RKO (cell line): ENCODE measurements at places on chromosomes 12 and 14.

DNA sequence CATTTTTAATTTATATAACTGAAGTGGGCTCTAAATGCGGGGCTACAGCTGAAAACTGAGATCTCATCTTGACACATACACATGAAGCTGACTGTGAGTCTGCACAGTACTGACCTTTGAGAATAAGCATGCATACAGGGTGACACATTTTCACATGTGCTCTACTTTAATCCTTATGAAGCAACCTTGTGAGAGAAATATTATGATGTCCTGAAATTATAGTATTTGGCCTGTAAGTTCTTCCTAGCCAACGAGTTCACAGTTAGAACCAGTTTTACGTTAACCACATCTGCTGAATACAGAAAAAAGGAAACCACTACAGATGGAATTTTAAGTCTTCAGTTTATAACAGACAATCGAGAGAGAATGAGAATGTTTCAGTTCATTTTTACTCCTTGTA lies 70.3 kb downstream of the SPPL3 start:
- peak; percentile 32 for DNase-seq

DNA sequence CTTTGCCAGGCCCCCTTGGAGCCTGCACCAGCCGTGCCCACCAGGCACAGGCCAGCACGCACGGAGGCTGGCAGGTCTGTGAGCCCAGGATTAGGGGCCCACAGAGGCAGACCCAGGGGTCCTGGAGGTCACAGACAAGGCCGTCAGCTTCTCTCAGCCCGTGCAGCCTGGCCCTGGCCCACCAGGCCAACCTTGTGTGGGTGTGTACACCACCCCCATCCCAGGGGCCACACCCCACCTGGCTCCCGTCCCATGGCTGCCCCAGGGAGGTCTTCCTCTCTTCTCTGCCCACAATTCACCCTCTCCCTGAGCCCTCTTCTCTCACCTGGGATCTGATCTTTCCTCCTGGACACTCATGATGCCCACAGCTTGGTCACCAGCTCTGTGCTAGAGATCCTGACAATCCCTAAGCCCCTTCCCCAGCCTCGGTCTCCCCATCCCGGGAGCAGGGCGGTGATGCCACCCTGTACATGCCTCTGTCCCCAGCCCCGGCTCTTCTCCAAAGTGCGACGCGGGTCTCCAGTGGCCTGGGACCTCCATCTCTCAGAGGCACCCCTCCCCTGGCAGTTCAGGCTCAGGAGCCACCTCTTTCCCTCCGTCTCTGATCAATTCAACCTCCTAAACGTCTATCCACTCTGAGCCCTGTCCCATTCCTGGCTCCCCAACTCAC lies 31.1 kb upstream of the GPR132 start:
- DNase-seq: no peak

GRCh38 chr12:2879853-2880252 lies 2.8 kb downstream of the RHNO1 start:
- DNase-seq: no peak

- no peak for DNase-seq
Measured at GRCh38 chr12:2638273-2639019, 156.3 kb upstream of the FKBP4 start.

- no peak for DNase-seq
Measured at GRCh38 chr12:56074396-56074795, 5.6 kb upstream of the ERBB3 start.

GRCh38 chr14:63493246-63493645 lies 49.9 kb downstream of the PPP2R5E start:
- peak; percentile 44 for DNase-seq

DNA sequence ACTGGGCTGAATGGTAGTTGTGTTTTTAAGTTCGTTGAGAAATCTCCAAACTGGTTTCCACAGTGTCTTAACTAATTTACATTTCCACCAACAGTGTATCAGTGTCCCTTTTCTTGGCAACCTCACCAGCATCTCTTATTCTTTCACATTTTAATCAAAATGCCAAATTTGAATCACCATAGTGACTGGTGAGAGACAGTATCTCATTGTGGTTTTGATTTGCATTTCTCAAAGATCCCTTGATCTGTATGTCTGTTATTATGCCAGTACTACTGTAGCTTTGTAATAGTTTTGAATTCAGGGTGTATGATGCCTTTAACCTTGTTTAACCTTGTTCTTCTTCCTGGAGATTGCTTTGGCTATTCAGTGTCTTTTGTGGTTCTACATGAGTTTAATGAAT lies 2.2 kb upstream of the EIF2S3B start:
- no peak for DNase-seq

- no peak for DNase-seq
Measured at GRCh38 chr12:24034160-24034559, 84.7 kb upstream of the SOX5 start.

DNA sequence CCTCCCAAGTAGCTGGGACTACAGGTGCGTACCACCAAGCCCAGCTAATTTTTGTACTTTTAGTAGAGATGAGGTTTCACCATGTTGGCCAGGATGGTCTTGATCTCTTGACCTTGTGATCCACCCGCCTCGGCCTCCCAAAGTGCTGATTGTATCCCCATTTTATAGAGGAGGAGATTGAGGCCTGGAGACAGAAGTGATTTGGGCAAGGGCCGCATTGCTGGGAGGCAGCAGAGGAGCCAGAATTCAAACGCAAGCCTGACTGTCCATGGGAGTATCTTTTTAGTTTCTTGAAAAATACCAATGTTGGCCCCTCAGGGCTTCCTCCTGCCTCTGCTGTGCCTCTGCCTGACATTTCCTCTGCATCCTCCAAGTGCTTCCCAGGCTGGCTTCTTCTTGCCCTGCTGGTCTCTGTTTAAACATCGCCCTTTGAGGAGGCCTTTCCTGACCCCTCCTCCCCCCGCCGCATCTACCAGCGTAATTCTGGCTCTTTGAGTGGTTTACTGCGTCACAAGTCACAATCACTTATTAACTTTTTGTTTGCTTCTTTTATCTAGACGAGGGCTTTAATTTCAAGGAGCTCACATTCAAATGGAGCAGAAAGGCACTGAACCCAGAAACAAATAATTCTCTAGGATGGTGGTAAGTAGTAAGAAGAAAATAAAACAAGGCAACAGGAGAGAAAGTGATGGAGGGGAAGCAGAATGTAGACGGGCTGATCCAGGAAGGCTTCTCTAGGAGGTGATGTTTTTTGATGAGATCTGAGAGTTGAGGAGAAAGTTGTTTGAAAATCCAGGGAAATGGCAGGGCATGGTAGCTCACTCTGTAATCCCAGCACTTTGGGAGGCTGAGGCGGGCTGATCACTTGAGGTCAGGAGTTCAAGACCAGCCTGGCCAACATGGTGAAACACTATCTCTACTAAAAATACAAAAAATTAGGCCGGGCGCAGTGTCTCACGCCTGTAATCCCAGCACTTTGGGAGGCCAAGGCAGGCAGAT lies 91.0 kb upstream of the MED13L start:
- no peak for DNase-seq

- peak; percentile 30 for DNase-seq
Measured at GRCh38 chr12:117098361-117099217, 627 bp downstream of the TESC start.

GRCh38 chr12:38872156-38872555 lies 33.2 kb downstream of the CPNE8 start:
- no peak for DNase-seq

DNA sequence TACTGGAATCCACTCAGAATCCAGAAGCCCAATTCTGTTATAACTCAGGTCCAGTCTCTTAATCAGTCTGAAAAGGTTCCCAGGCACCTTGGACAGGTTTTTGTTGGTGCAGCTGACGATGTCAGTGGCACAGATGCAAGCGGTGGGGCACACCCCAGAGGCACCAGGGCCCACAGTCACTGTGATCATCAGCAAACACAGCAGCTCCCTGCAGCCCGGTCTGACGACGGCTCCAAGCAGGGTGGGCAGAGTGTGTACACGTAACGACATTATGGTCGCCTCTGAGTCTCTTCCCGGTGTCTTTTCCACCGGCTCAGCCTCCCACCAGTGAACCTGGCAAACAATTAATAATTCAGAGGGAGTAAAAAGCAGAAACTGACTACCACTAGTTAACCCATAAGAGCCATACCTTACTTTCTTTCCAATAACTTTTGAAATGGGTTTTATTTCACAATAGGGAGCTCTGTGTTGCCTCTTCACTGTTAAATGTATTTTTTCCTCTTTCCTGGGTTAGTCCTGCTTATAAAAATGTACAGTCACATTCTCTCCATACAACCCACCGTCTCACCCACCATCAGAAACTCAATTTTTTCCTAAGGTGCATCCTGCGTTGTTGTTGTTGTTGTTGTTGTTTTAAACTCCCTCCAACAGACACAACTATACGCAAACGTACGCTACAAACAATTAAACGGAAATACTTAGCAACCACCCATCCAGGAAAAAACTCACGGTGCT lies 521 bp upstream of the PCED1B start:
- DNase-seq: no peak

GRCh38 chr12:127583041-127583440 lies 683.9 kb upstream of the TMEM132C start:
- no peak for DNase-seq

- peak; percentile 73 for DNase-seq
Measured at GRCh38 chr14:51443195-51444018, 203.4 kb downstream of the TMX1 start.

GRCh38 chr12:116691205-116691604 lies 46.7 kb downstream of the SPRING1 start:
- DNase-seq: no peak

DNA sequence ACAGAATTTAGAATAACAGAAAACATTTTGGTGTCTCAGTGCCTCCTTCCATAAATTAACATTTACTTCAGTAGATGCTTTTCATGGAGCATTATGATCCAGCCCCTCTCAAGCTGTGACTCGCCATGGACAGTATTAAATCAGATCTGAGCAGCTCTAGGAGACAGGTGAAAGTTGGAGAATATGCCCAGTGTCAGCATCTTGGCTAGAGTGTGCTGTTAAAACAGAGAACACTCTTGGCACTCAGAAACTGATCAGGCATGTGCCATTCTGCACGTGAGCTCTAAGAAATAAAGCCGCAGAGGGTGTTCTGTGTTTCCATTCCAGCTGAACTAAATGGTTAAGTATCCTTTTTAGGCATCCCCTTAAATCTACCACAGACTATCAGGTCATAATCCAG lies 68.0 kb downstream of the DIP2B start:
- DNase-seq: no peak

DNA sequence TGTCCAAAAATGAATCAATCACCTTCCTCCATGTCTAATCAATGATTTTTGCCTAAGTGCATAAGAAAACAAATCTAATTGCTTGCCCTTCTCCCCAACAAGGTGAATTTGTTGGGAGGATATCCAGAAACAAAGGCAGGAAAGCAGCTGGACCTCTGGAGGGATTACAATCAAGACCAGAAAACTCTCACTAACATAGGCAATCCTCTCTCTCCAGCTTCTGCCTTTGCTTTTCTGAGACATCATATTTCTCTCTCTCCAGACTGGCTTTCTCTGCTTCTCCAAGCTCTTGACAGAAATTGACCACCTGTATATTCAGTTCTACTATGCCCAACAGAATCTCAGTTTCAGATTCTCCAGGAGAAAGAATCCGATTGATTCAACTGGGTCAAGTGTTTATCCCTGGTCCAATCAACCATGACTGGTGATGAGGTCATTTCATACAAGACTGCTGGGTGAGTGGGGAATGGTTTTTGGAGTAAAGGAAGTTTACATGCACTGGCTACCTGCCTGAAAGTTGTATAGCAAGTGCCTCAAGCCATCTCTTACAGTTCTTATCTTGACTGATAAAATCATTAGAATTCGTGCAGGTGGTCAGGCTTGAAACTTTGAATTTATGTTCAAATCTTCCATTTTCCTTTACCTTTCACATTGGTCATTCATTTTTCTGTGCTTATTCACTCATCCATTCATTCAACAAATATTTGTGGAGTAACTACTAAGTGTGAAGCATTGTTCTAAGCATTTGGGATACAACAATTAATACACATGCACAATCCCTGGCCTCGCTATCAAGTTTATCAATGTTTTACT lies 22.2 kb upstream of the CFAP54 start:
- DNase-seq: peak; percentile 55

DNA sequence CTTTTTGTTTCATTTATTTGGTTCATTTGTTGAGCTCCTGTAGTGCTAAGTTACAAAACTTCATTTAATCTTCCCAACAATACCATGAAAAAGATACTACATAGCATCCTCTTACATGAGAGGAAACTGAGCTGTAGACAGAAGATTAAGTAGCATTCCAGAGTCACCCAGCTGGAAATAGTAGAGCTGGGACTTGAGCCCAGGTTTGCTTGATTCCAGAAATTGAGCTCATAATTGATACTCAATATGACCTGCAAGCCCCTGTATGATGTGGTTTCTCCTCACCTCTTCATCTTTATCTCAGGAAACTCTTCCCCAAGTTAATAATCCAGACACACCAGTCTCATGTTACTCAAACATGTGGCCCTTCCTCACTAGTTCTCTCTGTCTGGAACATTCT lies 87.0 kb upstream of the DAAM1 start:
- DNase-seq: no peak

DNA sequence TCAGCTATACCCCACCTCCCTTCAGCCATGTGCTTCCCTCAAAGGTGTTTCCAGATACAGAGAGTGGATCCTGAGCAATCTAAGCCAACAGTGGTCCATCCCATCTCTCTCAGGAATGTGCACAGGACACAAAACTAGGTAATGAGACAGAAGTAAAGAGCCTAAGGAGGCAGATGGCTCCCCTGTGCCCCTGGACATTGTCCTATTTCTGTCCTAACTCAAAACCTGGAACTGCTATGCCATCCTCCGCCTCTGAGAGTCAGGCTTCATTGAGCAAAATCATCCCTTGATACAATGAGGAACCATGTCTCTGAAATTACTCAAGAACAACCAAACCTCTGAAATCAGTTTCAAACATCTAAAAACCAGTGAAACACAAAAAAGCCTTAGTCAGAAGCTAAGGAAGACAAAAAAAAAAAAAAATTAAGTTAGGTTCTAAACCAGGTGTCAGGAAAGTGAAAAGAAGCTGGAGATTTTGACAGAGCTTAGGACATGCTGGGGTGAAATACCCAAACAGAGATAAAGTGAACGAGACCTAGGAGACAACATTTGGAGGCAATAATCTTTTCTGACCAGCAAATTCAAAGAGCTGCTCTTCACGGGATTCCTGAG lies 200.3 kb upstream of the PLEKHG7 start:
- DNase-seq: no peak

DNA sequence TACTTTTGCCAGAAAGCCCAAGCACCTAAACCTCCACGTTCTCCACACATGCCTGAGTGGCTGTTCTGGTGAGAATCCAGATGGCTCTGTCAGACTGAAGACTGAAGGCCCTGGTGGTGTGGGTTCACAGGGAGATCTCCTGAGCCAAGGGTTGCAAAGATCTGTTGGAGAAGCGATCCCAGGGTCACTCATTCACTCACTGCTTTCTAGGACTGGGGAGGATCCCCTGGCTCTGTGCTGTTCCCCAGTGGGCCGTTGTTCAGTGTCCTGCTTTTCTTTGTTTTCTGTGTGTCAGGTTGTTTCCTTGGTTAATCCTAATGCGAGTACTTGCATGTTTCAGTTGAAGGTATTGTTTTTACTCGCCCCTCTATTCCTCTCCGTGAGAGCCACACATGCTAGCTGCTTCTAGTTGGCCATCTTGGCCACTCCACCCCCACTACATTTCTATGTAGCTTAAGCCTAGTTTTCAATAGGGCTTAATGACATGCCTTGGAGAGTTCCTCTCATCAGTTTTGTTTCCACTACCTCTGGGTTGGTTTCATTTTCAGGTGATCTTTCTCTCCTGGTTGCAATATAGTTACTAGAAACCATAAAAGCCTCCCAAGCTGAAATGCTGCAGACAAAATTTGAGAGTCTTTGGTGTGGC lies 144.5 kb upstream of the SLC38A2 start:
- no peak for DNase-seq
